ENCODE measurements at places on chromosomes 4 and X. TPM values are rescaled to one million over a fixed set of nuclear protein-coding genes. Genes with fewer than 3 reads are reported as not detected.

The LRIT3 gene
- 0.27 TPM for total RNA-seq

The CT45A2 gene
- not detected for total RNA-seq

The CHST7 gene
- total RNA-seq: 28.9 TPM

DNA sequence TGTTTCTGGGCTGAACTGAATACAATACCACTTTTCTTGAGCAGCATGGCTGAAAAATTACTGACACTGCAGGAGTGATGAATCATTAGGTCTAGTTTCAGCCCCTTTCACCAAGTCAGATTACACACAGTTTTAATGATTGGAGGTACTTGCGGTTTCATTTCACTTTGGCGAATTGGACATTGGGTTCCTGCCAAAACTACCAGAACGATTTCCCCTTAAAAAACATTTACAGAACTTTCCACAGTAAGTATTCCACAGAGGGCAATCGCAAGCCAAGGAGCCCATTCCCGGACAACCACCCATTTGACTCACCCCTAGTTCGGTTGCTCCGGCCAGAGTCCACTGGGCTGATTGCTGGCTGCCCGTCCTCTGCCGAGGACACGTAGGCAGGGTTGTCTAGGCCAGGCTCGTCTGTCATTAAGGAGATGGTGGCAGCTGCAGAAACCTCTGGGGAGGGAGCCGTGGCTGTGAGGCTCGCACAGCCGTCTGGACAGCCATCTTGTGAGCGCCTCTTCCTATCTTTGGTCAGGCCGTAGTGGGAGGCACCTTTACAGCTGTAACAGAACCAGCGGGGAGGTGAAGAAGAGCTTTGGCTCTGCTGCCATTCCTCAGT lies 83.5 kb downstream of the LNX1 start:
- DNase-seq: no peak

GRCh38 chr4:56048702-56049431 lies 100.1 kb downstream of the CEP135 start:
- peak; percentile 10 for DNase-seq
